ENCODE measurements at places on chromosomes 7 and 10.

- no peaks in the 10 kb centered on the region for H3K4me1 ChIP-seq
- no peaks in the 10 kb centered on the region for H3K36me3 ChIP-seq
- H3K27ac ChIP-seq: no peak overlapping the region
- DNase-seq: no peak
Observed at GRCh38 chr10:127449490-127449889, 99.6 kb upstream of the NPS start.

- no peaks in the 10 kb centered on the region for H3K4me1 ChIP-seq
- no peaks in the 10 kb centered on the region for H3K27me3 ChIP-seq
- H3K36me3 ChIP-seq: no peaks in the 10 kb centered on the region
- no peak overlapping the region for H3K27ac ChIP-seq
- no peak overlapping the region for H3K4me3 ChIP-seq
Observed at GRCh38 chr10:73650537-73651331, 5.1 kb downstream of the SYNPO2L start.

DNA sequence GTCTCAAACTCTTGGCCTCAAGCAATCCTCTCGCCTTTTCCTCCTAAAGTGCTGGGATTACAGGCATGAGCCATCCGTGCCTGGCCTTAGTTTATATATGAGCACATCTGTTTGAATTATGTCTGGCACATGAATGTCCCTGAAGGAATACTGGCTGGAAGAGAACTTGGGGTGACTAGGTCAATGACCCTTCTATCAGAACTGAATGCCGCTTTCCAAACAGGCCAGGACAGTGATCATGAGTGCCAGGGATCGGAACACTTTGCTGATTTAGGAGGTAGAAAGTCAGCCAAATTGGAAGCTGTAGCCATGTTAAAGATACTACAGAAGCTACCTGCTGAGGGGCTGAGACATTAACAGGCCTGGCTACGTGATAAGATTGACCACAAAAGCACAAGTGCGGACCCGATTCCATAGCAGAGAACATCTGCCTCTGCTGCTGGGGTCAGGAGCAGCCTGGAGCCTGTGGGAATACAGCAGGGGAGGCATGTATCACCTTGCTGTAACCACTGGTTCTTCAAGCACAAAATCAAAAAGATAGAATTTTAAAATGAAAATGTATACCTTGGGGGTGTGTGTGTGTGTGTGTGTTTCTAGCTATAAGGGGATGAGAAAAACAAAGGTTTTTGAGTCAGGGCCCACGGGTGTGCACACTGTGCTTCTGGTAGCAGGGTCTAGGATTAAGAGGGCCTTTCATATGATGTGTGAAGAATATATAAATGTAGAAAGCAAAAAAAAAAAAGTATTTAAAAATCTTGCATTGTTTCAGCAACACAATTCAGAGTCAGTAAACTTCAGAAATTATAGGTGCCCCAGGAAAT is 293.7 kb downstream of the BBS9 start:
- no peaks in the 10 kb centered on the region for H3K36me3 ChIP-seq
- H3K4me3 ChIP-seq: no peak overlapping the region
- no peaks in the 10 kb centered on the region for H3K27me3 ChIP-seq
- no peak for DNase-seq

- H3K27ac ChIP-seq: no peak overlapping the region
- H3K27me3 ChIP-seq: no peaks in the 10 kb centered on the region
- H3K36me3 ChIP-seq: no peaks in the 10 kb centered on the region
- H3K4me1 ChIP-seq: no peaks in the 10 kb centered on the region
- no peak for DNase-seq
Observed at GRCh38 chr10:102880256-102880655, 11.0 kb downstream of the AS3MT start.

DNA sequence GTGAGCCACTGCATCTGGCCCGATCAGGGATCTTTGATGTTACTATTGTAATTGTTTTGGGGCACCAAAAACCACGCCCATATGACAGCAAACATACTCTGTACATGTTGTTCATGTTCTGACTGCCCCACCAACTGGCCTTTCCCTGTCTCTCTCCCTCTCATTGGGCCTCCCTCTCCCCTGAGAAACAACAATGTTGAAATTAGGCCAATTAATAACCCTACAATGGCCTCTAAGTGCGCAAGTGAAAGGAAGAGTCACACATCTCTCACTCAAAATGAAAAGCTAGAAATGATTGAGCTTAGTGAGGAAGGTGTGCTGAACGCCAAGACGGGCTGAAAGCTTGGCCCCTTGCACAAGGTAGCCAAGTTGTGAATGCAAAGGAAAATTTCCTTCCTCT is 50.3 kb upstream of the SDK1 start:
- H3K4me3 ChIP-seq: no peak overlapping the region
- H3K36me3 ChIP-seq: no peaks in the 10 kb centered on the region
- no peaks in the 10 kb centered on the region for H3K27me3 ChIP-seq
- H3K27ac ChIP-seq: no peak overlapping the region
- no peak for DNase-seq
- no peaks in the 10 kb centered on the region for H3K4me1 ChIP-seq

DNA sequence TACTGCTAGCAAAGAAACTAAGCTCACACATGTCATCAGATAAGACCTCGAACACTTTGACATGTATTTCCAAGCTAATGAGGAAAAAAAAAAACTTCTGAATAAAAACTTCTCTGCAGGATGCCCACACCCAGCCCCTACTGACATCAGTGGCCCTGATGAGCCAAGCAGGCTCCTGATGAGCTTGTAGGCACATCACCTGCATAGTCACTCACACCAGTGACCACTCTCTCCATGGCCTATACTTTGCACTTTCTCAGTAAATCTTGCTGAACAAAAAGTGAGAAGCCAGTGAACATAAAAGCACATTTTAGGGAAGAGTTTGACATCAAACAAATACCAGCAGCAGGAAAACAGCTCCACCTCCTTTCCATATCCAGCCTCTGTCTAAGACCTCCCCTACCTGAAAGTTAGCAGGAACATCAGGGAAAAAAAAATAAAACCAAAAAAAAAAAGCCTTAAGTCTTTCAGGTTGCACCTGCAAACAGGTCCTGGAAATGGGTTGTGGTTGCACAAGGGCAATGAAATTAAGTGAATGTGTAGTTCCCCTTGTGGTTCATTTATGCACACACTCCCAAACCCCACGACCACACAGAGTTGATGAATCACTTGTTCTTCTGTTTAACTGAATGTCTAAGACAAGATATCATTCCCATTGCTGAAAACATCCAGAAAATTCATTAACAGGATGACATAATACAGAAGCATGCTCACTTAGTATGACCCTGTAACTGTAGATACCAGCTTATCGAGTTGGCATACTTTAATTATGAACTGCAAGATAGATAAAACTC is 205.2 kb upstream of the PDE1C start:
- H3K36me3 ChIP-seq: no peaks in the 10 kb centered on the region
- H3K27me3 ChIP-seq: no peaks in the 10 kb centered on the region
- no peak for DNase-seq
- H3K4me1 ChIP-seq: no peaks in the 10 kb centered on the region

DNA sequence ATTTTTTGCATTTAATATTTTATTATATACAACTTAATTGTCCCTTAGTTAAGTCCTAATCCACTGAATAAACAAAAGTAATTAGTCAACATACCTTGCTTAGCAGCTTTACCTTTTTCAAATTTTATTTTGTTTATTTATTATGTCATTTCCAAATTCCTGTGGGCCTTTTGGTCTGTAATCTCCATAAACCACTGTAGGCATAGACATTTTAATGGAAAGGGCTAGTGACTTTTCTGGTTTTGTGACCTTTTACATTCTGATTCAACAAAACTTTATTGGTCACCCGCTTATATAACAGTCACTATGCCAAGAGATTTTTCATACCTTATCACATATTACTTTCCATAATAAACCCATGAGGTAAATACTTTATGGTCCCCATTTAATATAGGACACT is 181.3 kb upstream of the PRPS1L1 start:
- no peaks in the 10 kb centered on the region for H3K36me3 ChIP-seq
- H3K4me1 ChIP-seq: no peaks in the 10 kb centered on the region
- DNase-seq: no peak
- no peak overlapping the region for H3K27ac ChIP-seq
- H3K4me3 ChIP-seq: no peak overlapping the region

GRCh38 chr7:20788420-20788990 is 1.8 kb upstream of the SP8 start:
- H3K27ac ChIP-seq: no peak overlapping the region
- DNase-seq: no peak
- H3K27me3 ChIP-seq: peaks cover 11% of the 10 kb centered on the region
- H3K4me1 ChIP-seq: peaks cover 5% of the 10 kb centered on the region
- H3K4me3 ChIP-seq: no peak overlapping the region

DNA sequence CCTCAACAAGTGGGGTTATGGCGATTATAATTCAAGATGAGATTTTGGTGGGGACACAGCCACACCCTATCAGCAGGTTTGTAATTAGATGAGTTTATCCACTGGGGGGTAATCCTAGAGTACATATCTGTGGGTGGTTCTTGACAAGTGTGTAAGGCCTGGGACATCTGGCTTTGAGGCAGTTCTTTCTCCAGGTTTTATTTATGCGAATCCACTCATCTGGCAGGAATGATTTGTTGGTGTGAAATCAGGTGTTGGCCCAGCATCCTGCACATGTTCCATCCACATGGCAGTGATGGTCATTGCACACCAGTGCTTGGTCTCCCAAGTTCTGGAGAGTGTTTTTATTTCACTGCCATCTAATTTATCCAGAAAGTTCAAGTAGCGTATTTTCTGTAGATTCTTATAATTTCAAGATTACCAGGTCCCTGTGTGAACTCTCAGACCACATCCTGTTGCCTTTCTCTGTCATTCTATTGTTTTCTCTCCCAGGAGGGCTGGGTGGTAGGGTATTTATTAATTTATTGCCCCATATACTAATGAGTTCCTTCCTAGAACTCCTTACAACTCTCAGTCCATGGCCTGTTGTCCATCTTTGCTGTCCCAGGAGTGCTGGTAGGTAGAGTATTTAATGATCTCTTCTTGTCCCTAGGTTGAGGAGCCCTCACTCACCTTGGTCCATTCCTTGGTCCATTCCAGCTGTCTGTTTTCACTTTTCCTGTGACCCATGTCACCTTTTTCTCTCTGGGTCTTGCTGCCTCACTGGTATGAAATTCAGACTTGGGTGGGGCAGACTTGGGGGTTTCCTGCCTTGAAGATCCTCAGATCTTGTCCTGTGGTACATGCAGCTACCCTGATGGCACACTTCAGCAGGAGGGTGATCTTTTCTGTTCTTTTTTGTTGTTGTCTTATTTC is 10.4 kb downstream of the RALA start:
- no peaks in the 10 kb centered on the region for H3K36me3 ChIP-seq
- no peak overlapping the region for H3K4me3 ChIP-seq
- no peaks in the 10 kb centered on the region for H3K4me1 ChIP-seq
- H3K27me3 ChIP-seq: no peaks in the 10 kb centered on the region
- no peak overlapping the region for H3K27ac ChIP-seq
- DNase-seq: no peak

DNA sequence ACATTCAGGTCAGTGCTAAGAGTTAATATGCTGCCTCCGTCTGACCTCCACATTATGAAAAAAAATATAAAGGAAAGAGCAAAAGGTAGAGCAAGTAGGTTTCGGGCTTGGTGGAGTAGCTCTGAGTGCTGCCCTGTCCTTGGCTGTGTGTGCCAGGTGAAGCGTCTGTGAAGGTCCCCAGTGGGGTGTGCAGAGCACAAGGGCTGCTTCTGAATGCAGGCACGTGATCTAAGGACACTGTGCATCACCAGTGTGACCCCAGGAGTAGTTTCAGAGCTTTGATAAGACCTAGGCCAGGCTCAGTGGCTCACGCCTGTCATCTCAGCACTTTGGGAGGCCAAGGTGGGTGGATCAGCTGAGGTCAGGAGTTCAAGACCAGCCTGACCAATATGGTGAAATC is 36.0 kb downstream of the KLF6 start:
- H3K27ac ChIP-seq: no peak overlapping the region
- no peaks in the 10 kb centered on the region for H3K4me1 ChIP-seq
- H3K27me3 ChIP-seq: no peaks in the 10 kb centered on the region
- no peak for DNase-seq
- H3K36me3 ChIP-seq: no peaks in the 10 kb centered on the region
- no peak overlapping the region for H3K4me3 ChIP-seq

DNA sequence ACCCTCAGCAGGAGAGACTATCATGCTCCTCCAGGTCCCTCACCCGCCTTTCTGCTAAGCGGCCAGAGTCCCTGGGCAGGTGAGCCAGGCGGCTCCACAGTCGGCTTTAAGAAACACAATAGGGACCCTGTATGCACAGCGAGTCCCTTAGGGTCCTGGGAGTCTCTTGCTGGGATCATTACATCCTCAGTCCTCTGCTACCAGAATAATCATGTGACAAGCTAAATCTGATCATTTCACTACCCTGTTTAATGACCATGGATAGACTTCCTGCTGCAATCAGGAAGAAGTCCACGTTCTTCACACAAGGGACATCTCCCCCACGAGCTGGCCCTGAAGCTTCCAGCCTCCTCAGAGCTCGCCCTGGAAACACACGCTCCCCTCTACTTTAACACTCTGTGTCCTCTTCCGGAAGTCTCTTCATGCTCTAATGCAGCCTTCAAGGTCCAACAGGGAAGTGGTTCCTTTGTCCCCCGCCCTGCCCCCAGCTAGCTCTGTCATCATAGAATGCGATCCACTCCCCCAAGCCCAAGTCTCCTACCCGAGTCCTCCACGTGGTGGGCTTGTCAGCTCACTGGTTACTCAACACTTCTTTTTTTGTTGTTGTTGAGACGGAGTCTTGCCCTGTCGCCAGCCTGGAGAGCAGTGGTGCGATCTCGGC is 101.5 kb downstream of the RNF216 start:
- no peaks in the 10 kb centered on the region for H3K4me1 ChIP-seq
- no peaks in the 10 kb centered on the region for H3K36me3 ChIP-seq
- no peak overlapping the region for H3K4me3 ChIP-seq
- DNase-seq: no peak
- H3K27ac ChIP-seq: no peak overlapping the region

DNA sequence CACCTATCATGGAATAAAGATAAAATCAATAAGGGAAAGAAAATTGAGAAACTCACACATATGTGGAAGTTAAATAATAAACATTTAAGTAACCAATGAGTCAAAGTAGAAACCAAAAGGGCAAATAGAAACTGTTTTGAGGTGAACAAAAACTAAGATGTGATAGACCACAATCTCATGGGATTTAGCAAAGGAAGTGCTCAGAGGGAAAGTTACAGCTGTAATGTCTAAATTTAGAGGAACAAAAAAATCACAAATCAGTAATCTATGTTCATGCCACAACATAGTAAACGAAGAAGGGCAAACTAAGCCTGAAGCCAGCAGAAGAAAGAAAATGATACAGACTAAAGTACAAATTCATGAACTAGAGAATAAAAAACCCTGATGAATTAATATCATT is 16.3 kb downstream of the CYP3A4 start:
- H3K4me3 ChIP-seq: no peak overlapping the region
- no peaks in the 10 kb centered on the region for H3K36me3 ChIP-seq
- H3K27me3 ChIP-seq: no peaks in the 10 kb centered on the region
- DNase-seq: no peak
- H3K27ac ChIP-seq: no peak overlapping the region

All from breast epithelium (tissue), 4 donors.